ENCODE measurements at places on chromosomes 4 and X. TPM values are rescaled to one million over a fixed set of nuclear protein-coding genes. Genes with fewer than 3 reads are reported as not detected.

Gene KLHL8
- 5.7 TPM for total RNA-seq

DNA sequence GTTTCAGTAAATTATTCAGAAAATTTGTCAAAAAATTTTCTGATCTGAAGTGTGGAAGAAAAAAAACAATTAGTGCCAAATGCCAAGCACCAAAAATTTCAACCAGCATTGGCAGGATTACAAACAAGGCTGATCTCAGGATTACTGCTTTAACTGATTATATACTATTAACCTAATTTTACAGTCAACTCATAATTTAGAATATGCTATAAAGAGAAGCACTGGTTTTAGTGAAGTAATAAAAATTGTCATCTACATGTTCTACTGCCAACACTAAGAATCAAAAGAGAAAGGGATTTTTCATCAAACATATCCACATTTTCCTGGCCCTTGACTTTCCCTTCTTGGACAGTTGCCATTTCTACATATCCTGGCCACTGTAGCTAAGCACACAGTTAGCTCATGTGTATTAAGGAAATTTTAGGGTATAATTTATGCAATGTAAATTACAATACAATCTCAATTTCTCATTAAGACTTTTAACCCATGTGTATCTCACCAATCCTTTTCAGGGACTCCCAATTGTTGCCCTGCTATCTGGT is 33.8 kb downstream of the THOC2 start:
- no peaks in the 10 kb centered on the region for H3K27me3 ChIP-seq
- peaks cover 3% of the 10 kb centered on the region for H3K4me1 ChIP-seq
- no peaks in the 10 kb centered on the region for H3K36me3 ChIP-seq
- no peak overlapping the region for H3K27ac ChIP-seq
- no peak overlapping the region for H3K4me3 ChIP-seq
- no peak for DNase-seq

- DNase-seq, result no peak
- H3K36me3 ChIP-seq, result no peaks in the 10 kb centered on the region
- H3K4me1 ChIP-seq, result peaks cover 68% of the 10 kb centered on the region
- H3K27me3 ChIP-seq, result no peaks in the 10 kb centered on the region
- peak overlapping the region; percentile 53 for H3K4me3 ChIP-seq
Measured at GRCh38 chrX:129768586-129769466, 10.9 kb upstream of the SASH3 start.

- no peaks in the 10 kb centered on the region for H3K36me3 ChIP-seq
- no peak overlapping the region for H3K4me3 ChIP-seq
- no peak overlapping the region for H3K27ac ChIP-seq
- DNase-seq, result no peak
Measured at GRCh38 chr4:53633608-53634007, 42.3 kb upstream of the LNX1 start.

DNA sequence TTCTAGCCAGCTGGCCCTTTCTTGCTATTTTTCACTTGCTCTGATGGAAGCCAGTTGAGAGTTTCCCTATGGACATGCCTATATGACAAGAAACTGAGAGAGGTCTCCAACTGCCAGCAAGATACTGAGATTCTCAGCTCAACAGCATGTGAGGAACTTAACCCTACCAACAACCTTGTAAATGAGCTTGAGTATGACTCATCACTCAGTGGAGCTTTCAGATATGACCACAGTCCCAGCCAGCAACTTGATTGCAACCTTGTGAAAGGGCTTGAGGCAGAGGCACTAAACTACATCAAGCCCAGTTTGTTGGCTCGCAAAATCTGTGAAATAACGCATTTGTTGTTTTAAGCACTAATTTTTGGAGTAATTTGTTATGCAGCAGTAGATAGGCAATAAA is 175.8 kb downstream of the COMMD8 start:
- no peaks in the 10 kb centered on the region for H3K36me3 ChIP-seq
- H3K27ac ChIP-seq, result no peak overlapping the region
- H3K27me3 ChIP-seq, result no peaks in the 10 kb centered on the region
- H3K4me1 ChIP-seq, result no peaks in the 10 kb centered on the region
- H3K4me3 ChIP-seq, result no peak overlapping the region
- DNase-seq, result no peak

DNA sequence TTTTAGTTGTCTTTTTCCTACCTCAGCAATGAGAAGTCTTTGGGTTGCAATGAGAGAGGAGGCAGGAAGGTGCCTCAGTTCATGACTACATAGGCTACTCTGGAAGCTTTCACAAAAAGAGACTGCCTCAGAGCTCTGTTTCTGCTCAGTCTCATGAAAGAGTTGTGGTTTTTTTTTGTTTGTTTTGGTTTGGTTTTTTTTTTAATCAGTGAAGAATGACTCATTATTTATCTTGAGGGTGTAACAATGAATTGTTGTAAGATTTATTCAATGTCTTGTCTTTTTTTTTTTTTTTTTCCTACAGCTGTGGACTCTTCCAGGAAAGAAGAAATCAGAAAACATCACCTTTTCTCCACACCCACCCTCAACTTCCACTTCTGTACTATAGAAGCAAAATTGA is 67.5 kb upstream of the CXCL13 start:
- no peak overlapping the region for H3K4me3 ChIP-seq
- DNase-seq, result no peak
- no peaks in the 10 kb centered on the region for H3K36me3 ChIP-seq
- no peaks in the 10 kb centered on the region for H3K4me1 ChIP-seq
- H3K27ac ChIP-seq, result no peak overlapping the region
- no peaks in the 10 kb centered on the region for H3K27me3 ChIP-seq

DNA sequence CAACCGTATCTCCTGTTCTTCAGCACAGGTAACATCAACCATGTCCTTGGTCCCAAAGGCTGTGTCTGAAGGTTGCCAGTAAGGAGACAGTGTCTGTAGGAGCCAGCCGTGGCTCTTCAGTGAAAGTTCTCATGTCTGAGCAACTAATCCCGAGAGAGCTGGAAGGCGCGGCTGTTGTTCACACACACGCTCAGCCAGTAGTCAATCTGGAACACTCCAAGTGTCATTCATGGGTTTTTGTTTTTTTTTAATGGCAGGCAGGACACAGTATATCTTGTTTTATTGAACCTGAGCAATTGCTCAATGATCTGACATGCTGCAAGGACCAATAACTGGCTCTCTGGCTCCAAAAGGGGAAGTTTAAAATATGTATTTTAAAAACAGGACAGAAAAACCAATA is 48.4 kb upstream of the MAP3K15 start:
- no peak for DNase-seq
- H3K4me1 ChIP-seq, result peaks cover 12% of the 10 kb centered on the region
- peak overlapping the region; percentile 13 for H3K4me3 ChIP-seq
- H3K36me3 ChIP-seq, result peaks cover 23% of the 10 kb centered on the region
- no peaks in the 10 kb centered on the region for H3K27me3 ChIP-seq

DNA sequence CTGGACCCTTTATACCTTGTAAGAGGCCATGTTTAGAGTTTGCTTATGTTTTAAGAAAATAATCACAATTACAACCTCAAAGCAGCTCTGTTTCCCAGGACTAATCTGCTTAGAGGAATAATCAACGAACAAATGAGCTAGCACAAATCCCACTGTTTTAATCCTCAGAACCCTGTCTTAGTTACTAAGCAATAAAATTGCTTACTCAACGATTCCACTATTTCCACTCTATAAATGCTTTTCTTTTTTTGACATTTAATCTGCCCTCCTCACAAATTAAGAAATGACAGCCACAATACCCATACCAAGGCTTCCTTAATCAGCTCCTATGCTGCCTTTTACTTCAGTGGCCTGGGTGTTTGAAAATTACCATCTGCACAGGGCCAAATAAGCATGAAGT is 48.8 kb downstream of the FAM120C start:
- DNase-seq, result no peak
- H3K4me3 ChIP-seq, result no peak overlapping the region
- H3K4me1 ChIP-seq, result no peaks in the 10 kb centered on the region
